ENCODE measurements at places on chromosomes 13 and 19. TPM values are rescaled to one million over a fixed set of nuclear protein-coding genes. Genes with fewer than 3 reads are reported as not detected.

CEBPA gene
- 1.6 TPM for total RNA-seq

FBXO17 gene
- 4.5 TPM for total RNA-seq

TNFSF9 gene
- total RNA-seq, result 2.0 TPM

DNA sequence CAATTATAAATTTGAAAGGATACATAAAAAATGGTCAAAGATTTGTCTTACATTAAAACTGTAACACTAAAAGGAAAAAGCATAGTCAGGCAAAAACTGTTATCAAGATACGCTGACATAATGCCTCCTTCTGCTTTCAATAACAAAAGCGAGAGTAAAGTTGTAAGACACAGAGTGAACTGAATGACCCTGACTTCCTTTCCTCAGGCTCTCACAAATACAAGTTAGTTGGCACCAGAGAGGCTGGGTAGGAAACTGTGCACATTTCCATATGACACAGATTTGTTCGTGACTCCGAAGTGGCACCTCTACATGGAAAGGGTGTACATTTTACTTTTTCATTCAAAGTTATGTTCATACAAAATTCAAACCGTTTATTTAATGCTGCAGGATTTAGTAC, 15.4 kb downstream of the FGF14 start:
- DNase-seq, result no peak

ZNF229 gene
- 30.6 TPM for total RNA-seq

DNA sequence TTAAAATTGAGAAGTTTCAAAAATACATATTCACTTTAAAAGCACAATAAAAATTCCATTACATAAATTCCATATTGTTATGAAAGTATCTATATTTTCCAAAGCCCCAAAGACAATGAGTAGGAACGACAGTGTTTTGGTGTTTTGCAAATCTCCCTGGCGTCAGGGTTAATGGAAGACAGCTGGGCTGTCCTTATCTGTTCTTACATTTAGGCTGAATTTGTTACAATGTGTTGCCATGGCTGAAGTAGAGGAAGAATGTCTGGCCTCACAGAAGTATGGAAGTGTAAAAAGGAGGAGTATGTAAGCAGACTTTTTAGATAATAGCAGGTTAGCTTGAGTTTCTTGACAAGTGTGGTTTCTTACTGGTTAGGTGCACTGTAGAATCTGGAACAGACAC, 124.4 kb upstream of the SPATA13 start:
- no peak for DNase-seq

LILRA5 gene
- 0.82 TPM for total RNA-seq

DNA sequence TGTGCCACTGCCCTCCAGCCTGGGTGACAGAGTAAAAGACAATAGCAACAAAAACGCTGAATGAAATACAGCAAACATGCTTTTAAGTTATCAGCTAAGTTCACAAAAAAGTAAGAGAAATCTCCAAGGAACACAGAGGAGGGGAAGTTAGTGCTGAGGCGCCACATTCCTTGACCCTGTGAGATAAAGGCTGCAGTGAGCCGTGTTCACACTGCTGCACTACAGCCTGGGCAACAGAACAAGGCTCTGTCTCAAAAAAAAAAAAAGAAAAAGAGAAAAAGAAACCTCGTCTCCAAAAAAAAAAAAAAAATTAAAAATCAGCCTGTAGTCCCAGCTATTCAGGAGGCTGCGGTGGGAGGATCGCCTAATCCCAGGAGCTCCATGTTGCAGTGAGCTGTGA, 16.3 kb upstream of the DOCK6 start:
- no peak for DNase-seq

Data from frontal cortex (tissue), 4 donors.